ENCODE measurements at places on chromosomes 2 and 18.

DNA sequence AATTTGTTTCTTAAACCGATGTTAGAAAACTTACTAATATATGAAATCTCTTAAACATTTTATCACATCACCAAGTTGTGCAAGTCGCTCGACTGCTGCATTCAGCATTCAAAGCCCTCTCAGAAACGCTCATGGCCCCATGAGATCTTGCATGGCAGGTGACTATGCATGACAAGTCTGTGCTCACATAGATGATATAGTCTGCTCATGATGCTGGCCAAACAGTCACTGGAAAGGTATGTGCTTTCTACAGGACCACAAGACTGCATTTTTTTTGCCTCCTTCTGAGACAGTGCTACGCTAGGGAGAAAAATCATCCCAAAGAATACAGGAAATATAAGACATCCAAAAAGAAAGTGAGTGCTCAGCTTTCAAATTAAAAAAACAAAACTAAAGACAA is 98.3 kb upstream of the ZBTB14 start:
- DNase-seq, result no peak

GRCh38 chr2:63003351-63003750 is 47.3 kb upstream of the OTX1 start:
- DNase-seq, result no peak

DNA sequence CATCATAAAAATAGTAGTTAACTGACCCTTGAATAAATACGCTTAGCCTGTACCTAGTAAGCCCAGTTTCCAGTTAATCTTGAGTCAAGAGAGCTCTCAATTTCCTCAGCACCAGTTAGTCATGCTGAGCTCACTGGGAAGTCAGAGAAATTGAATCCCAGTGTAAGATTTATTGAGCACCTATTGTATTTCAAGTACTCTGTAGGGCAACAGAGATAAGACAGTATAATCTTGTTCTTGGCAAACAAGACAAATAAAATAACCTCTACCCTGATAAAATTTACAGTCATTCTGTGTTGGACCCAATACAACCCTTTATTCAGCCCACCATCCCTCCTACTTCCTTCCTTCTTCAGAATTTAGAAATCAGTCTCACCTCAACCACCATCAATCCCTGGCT is 71.9 kb upstream of the NRP2 start:
- DNase-seq, result no peak

- no peak for DNase-seq
These were observed 35.1 kb downstream of the EHD3 start for GRCh38 chr2:31269087-31269486.

- no peak for DNase-seq
These were observed 21.0 kb upstream of the EDAR start for GRCh38 chr2:109009920-109010610.

DNA sequence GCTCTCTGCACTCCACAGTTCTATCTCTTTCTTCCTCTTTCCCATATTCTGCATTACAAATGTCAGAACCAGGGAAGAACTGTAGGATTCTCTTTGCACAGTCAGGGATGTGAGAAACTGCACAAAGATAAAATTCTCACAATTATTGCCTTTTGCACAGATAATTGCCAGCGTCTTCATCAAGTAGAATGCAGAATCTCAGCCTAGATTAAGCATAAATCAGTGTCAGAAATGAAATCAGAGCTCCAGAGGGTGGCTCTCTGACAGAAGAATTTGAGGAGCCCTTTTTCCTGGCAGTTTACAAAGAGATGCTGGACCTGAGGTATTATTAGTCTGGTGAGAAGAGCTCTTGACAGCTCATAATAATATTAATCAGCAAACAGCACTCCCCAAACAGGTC is 173.1 kb downstream of the PTH2R start:
- DNase-seq, result no peak

DNA sequence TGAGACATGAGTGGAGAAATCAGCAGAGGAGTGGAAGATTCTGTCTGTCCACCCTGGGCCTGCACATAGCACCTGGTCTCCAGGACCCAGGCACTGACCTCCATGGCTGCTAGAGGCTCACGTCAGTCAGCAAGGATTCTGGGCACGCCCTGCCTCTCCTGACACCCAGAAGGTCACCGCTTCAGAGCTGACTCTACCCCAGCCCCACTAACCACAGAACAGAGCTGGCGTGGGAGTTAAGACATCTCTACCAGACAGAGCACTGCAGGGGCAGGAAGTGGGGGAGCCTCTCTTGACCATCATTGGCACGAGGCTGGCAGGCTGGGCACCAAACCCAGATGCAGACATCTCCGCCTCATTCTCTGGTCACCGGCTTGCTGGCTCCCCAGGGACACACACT is 3.0 kb downstream of the ADCY3 start:
- no peak for DNase-seq

Data from CD4-positive, alpha-beta T cell treated with Interleukin-2 at 100 ng/mL for 4 hours (primary cell).